ENCODE measurements at places on chromosomes 7 and 10.

- no peak for DNase-seq
Observed at GRCh38 chr10:72258617-72259016, 15.1 kb upstream of the DDIT4 start.

- no peak for DNase-seq
Observed at GRCh38 chr10:78868861-78869260, 199.9 kb upstream of the ZMIZ1 start.

DNA sequence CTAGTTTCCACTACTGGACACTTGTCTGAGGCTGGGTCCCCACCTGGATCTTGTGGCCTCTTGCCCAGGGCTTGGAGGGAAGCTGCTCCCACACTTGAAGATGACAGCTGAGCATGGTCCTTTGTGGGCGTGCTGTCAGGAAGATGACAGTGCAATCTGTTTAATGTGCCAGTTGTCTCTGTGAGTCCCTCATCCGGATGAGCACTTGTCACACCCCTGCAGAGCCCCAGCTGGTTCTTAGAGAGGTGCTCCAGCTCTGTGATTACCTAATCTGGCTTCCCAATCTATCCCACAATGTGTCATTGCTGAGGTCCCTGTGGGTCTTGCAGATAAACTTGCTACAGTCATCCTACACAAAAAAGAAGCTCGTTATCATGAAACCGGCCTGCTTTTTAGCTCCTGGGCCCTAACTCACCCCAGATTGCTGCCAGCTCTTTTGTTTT, 34.8 kb upstream of the CCSER2 start:
- DNase-seq = no peak

GRCh38 chr7:37290731-37291130, 157.9 kb downstream of the ELMO1 start:
- DNase-seq = no peak

GRCh38 chr10:34584164-34584563, 230.9 kb downstream of the PARD3 start:
- DNase-seq = no peak

DNA sequence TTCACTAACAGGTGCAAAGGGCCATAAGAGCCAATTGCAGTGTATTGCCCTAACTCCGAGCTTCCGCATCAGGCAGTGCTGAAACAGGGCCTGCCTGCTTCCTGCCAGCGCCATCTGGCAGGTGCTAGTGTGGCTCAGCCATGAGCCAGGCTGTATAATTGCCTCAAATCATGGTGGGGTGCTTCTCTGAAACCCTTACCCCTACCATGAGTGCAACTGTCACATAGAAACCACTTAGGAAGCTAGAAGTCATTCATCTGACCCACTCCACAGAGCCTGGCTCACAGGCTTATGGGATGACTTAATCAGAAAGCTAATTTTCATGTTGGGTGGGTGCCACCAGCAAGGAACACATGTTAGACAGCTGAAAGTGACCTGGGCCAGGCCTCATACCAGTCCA, 133.3 kb upstream of the LAMB4 start:
- DNase-seq = no peak

GRCh38 chr7:27000496-27000895, 95.3 kb downstream of the HOXA1 start:
- DNase-seq = no peak

DNA sequence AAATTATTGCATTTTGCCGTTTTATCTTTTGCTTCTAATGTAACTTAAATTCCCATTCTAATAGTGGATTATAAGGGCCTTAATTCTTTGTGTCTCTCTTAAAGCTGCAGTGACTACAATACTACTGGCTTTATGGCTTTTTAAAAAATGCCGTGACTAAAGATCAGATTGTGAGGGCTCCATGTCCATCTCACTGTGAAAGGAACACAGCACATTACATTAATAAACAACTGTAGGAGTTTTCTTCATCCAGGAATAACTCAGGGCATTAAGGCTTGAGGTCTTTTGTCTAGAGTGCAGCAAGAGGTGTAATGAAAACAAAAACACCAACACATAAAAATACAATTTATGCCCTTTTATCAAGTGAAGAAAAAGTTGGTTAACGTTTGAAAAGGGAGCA, 205.3 kb downstream of the SKAP2 start:
- DNase-seq = no peak

DNA sequence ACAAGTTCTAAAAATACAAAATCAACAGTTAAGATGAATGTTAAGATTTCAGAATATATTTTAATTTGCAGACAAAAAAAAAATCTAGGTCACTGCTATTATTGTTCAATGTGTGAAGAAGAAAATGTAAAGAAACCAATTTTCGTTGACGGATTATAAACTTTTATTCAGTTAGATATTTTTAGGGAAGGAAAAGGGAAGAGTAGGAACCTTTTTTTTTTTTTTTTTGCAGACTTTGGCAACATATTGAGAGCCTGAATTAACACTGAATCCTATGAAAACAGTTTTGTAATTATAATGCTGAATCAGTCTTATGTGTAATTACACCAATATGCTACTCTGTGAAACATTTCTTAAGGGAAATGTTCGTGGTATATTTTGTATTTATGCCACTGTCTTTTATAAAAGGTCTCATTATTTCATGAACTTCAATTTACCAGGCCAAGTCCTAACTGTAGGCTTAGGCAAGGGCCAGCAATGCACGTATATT, 106.3 kb downstream of the ST8SIA6 start:
- DNase-seq = no peak

DNA sequence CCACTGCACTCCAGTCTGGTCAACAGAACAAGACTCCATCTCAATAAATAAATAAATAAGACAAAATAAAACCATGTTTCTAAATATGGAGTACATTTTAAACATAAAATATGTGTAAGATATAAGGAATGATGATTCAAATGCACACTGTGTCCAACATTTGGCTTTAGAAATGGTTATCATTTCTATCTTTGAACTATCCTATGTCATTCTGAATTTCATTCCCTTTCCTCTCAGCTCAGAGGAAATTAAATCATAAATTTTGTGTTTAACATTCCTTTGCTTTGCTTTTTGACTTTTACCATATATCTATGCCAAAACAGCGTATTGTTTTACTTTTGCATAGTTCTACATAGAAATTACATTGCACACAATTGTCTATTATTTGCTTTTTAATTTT, 130.9 kb downstream of the GNAT3 start:
- no peak for DNase-seq

DNA sequence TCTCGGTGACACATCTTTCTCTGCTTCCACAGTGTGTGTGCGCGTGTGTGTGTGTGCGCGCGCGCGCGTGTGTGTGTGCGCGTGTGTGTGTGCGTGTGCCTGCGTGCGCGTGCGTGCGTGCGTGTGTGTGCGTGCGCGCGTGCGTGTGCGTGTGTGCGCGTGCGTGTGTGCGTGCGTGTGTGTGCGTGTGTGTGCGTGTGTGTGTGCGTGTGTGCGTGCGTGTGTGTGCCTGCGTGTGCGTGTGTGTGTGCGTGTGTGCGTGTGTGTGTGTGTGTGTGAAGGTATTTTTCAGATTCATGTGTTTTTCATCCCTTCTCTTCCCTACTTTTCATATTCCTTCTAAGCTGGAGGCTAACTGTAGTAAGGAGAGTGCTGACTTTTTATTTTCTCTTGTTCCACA, 148.4 kb downstream of the CREB5 start:
- DNase-seq = no peak

DNA sequence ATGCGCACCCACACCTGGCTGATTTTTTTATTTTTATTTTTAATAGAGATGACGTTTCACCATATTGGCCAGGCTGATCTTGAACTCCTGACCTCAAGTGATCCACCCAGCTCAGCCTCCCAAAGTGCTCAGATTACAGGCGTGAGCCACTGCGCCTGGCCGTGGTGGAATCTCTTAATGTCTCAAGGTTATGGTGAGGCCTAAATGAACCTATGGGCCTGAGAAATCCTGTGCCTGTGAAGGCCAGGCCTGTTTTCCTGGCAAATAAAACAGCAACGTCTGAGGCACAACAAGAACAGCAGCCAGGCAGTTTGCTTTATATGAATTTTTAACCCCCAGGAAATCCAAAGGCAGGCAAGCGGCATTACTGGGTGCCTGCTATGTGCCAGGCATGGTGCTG, 297.5 kb upstream of the ZMIZ1 start:
- DNase-seq = no peak

DNA sequence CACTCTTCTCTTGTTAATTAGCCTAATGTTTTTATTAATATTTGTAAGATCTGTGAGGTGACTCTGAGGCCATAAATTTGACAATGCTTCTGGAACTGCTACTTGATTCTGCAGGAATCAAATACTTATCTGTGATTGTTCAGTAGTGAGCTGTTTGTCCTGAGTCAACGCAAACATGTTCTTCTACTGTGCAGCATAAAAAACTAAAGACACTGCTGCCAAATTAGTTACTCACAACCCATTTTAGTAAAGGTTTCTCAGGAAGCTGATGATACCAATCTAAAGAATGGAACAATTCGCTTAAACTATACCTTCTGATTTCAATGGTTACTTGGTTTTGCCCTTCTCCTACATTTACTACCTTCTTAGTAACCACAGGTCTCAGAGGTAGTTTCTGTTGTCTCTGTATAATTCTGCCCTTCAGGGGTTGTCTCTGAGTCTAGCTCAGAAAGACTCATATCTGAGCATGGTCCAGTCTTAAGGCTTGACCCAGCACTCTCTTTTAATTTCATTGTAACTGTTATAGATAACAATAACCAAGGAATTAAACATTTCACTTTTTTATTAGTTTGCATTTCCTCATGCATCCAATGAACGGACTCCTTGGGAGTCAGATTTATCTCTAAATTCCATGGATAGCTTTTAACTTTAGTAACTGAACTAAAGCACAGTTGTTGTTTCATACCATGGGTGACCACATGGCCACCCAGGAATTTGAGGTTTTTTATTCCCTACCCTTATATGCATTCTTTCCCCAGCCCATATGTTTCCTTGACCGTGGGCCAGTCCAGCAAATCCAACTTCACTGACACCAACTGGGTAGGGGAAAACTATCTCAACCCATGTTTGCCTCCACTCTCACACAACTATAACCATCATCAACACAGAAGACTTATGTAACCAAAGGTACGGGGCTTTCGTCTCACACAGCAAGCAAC, 309.5 kb upstream of the TEX47 start:
- no peak for DNase-seq

DNA sequence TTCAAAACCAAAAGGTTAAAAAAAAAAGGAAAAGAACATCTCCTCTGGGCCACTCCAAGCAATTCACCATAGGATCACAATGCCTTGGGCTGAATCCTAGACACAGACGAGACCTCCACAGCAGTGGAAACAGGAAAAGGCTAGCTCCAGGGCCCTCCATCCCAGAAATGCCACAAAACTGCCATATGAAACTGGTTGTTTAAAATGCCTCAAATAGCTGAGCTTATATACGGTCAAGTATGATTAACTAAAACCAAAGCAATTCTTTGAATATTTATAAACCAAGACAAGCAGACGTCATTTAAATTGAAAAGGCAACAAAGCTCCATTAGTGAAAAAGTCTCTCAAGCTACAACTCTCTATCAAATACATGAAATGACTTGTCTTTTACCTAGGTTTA, 63.1 kb downstream of the DOCK4 start:
- no peak for DNase-seq

DNA sequence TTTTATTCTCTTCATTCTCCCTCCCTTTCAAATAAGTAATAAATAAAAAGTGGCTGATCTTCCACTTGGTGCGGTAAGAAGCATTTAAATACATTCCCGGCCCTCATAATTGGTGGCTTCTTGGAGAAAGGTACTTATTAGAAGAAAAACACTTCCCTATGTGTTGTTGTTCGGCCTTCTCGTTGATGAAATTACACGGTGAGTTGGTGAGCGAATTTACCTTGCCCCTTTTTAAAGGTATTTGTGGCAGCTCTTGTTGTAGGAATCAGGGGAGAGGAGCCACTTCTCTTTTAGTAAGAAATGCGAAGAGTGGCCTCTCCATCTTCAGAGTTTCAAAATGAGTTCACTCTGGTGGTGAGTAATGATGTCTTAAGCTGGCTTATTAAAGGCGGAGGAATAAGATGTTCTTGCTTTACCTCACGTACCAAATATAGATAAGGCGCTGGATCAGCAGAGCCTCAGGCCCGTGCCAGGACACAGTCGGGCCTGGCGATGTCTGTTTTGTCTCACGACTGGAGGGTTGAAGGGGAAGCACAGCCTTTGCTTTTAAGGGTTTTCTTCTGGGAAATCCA, 135.9 kb downstream of the CUX1 start:
- DNase-seq = peak; percentile 39

- no peak for DNase-seq
Observed at GRCh38 chr10:61754587-61755550, 92.1 kb downstream of the CABCOCO1 start.

- no peak for DNase-seq
Observed at GRCh38 chr10:76667408-76668370, 969.9 kb downstream of the KCNMA1 start.

GRCh38 chr7:140525743-140526142, 46.4 kb upstream of the MKRN1 start:
- DNase-seq = no peak

GRCh38 chr7:135743907-135744731, 4.5 kb downstream of the FAM180A start:
- no peak for DNase-seq

- DNase-seq = no peak
Observed at GRCh38 chr10:101380353-101381017, 26.5 kb downstream of the BTRC start.

GRCh38 chr10:3427950-3428354, 255.4 kb upstream of the PITRM1 start:
- DNase-seq = no peak

- DNase-seq = no peak
Observed at GRCh38 chr10:77146712-77147336, 490.8 kb downstream of the KCNMA1 start.
